Stimulated activated CD8-positive, alpha-beta memory T cell treated with anti-CD3 and anti-CD28 coated beads, Interleukin-15, amount 100 ng/mL, for 24 hours (primary cell): ENCODE measurements at places on chromosomes 4 and X.

DNA sequence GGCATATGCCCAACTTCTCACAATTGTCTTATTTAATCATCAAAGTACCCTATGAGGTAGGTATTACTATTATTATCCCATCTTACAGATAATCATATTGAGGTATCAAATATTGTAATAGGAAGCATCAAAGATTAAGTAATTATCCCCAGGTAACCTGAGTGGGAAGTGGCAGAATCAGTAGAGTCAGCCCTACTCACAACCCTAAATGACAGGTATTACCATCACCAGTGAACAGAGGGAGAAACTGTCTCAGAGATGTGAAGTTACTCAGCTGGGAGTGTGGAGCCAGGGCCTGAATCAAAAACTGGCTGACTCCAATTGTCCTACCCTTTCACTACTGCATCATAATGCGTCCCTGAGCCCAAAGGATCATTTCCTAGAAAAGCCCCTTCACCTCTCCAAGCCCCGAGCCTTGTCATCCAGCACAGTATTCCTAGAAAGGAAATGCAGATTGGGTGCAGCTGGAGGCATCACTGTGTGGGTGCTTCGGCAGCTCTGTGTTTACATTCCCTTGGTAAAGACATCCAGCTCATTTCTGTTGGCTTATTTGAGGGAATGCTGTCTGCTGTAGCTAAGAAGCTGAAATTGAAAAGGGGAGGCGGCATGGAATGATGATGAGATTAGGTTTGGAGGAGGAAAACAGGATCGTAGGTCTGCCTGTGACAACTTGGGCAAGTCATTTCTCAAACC lies 72.8 kb downstream of the DHX15 start:
- no peak for DNase-seq

- DNase-seq = no peak
Observed at GRCh38 chrX:2397229-2398063, 103.3 kb downstream of the DHRSX start.

- no peak for DNase-seq
Observed at GRCh38 chr4:184476695-184477094, 2.3 kb upstream of the IRF2 start.

DNA sequence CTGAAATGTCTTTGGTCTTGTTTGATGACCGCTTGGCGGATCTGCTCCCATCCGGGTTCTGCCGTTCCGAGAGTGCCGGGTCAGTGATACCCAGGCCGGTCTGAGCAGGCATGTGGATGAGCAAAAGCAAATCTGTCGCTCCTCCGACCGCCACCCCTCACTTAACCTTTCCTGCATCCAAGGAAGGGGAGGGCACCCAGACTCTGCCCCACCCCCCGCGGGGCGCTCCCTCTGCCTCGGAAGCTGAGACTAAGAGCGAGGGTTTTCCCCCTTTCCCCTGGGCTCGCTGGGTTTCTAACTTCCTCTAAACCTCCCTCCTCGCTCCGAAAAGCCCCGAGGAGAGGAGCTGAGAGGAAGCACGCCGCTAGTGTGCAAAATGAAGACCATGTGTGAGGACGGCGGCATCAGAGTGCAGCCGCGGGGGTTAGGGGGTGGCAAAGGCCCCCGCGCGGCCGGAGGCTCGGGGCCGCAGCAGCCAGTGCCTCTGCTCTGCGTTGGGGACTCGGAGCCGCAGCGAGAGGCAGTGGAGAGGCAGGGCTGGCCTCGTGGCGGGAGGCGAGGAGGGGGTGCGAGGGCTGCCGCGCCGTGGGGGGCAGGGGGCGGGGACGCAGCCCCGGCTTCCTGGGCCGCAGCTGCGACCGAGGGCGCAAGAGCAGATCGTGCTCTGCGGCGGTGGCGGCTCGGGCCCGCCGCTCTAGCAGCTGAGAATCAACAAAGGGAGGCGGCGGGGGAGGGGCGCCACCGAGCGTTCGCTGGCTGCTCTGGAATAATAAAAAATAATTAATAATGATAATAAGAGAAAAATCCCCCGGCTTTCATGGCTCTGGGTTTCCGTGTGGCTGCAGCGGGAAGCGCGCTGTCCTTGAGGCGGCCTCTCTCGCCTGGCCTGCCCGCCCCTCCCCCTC lies 55.8 kb upstream of the BCOR start:
- no peak for DNase-seq

DNA sequence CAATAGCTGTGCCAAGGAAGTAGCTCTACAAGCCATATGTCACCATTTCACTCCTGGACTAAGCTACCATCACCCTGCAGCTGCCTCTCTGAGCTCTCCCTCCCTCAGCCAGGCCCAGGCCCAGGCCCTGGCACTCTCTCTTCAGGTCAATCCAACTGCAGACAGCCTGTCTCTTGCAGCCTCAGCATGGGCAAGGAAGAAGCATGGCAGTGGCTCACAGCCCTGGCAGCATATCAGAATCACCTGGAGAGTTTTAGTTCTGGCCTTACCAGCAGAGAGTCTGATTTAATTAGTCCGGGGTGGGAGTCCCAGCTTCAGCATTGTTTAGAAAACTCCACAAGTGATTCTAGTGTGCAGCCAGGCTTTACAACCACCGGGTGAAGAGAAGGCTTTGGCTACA lies 31.5 kb downstream of the NALF2 start:
- DNase-seq = no peak

DNA sequence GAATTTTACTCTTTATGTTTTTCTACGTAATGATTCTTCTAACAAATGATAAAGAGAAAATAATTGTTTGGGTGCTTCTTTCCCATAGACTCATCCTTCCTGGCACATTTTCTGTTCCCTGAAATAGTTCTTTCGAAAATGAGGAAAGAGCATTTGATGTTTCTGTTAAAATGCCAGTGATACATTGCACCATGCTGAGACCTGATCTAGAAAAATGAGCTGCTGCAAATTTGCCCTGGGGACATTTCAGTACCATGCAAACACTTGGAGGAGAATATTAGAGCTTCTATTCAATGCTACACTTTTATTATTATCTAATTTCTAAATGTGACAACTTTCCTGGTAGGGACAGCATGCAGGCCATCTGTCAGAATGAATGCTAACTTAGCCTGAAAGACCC lies 83.3 kb downstream of the C4orf33 start:
- DNase-seq = no peak

DNA sequence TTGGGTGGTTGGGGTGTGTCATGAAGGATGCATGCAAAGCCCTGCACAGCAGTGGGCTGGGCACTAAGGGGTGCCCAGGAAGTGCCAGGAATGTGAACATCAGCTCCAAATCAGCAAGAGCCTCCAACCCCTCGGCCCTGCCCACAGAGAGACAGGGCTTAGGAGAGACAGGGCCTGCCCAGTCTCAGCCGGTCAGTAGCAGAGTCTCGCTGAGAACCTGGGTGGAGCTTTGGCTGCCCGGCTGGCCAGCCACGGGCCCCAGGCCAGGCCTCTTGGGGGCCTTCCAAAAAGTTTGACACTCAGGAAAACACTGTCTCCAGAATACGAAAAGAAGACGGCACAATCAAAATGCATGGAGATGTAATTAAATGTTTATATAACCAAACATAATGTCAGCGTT lies 4.3 kb upstream of the MXD4 start:
- DNase-seq = no peak

GRCh38 chrX:54067766-54068165 lies 23.5 kb upstream of the PHF8 start:
- no peak for DNase-seq
